ENCODE measurements at places on chromosomes 6 and 20.

DNA sequence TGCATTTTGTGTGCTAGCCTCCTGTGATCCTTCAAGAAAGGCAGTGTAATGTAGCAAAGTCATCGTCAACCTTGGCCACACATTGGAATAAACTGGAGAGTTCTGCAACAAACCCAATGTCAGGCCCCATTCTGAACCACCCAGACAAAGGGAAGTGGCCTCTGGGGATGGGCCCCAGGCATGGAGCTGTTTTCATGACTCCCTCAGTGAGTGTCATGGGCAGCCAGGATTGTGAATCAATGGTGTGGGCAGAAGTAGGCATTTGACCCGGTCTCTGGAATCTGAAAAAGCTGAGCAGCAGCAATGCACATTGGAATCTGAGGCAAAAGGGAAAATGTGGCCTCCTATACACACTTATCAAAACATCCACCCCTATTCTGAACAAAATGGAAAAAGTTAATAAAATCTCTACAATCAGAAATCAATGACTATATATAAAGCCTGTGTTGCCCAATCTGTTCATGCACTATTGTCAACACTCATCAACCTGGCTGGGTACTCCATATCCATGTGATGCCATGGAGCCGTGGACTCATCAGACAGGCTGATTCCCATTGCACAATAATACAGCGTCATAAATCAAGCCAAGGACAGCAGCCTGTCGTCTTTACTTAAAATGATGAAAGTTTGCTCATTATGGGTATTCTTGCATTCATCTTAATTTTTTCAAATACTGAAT, 134.9 kb upstream of the STMND1 start:
- no peak for DNase-seq

DNA sequence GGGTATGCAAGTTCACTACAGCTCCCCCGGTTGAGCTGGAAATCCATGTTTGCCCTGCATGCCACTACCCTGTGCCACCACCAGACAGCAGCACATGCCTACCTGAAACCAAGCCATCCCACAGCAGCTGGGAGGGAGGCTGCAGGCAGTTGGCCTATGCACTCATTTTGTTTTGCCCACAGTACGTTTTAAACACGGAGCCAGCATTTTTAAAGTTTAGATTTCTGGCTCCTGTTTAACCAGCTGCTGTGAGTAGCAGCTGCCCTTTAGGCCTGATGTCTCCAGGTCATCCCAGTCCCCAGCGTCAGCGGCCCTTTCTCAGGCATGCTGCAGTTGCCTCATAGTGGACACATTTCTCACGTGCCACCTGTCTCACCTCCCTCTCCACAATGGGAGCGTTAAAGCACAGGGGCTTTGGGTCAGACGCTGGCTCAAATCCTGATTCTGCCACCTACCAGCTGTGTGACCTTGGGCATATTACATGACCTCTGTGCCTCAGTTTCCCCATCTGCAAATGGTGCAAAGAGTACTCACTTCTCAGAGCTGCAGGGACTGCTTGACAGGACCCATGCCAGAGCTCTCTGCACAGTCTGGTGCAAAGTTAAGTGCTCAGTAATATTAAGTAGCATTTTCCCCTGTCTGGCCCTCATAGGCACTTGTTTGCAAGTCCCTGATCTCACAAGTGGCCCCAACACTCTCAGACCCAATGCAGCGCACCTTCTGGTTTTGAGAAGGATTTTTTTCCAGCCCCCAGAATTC, 8.2 kb upstream of the UBE2V1 start:
- peak; percentile 80 for DNase-seq

DNA sequence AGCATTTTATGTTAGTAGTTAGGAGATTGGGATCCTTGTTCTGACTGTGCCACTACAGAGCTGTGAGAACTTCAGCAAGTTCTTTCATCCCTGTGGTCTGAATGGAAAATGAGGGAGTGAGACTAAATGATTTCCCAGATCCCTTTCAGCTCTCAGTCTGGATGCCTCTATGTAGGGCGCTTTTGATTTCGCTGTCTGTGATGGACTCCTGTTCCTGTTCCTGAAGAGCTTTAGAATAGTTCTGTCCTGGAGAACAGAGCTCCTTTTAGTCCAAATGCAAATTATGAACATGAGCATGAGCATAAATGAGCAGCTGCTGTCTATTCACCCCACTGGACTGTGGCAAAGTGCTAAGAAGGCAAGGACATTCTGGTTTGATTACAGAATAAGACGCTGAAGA, 61.4 kb upstream of the NT5E start:
- no peak for DNase-seq

- no peak for DNase-seq
These were observed 94.9 kb upstream of the POPDC3 start for GRCh38 chr6:105274678-105275077.

DNA sequence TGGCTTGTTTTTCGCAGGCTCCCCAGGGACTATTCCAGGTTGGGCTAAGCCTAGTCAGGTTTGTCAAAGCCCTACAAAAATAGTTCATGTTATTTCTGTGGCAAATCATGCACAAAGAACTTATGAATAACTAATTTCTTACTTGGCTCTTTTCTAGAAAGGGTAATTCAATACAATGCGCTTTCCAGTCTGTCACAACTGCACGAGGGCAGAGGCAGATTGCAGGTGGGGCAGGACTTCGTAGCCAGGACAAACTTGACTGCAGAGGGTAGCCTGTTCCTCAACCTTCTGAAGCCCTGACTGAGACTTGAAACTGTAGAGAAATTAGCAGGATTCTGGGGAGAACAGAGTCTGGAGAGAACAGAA, 253.5 kb downstream of the QKI start:
- no peak for DNase-seq

GRCh38 chr20:62899633-62900051, 26.7 kb downstream of the DIDO1 start:
- peak; percentile 34 for DNase-seq

DNA sequence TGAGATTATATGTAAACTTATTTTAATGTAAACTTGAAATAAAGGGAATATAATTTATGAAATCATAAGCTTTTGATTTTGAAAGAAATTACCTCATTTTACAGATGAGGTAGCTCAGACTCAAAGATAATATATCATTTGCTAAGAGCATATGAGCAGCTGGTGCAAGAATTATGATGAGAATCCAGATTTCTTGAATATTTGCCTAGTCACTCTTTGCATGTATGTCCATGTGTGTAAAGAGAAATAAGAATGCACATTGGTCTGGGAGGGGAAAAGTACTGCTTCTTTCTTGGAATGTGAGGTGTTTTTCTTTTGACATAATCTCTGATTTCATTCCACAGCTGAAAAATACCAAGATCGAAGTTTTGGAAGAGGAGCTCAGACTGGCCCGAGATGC, 11.1 kb upstream of the SNRNP48 start:
- no peak for DNase-seq

- no peak for DNase-seq
These were observed 61.7 kb downstream of the TCP11 start for GRCh38 chr6:35079311-35080000.

All from cardiac fibroblast (primary cell).